Mucosa of descending colon (tissue), 3 donors: ENCODE measurements at places on chromosomes 4 and X.

DNA sequence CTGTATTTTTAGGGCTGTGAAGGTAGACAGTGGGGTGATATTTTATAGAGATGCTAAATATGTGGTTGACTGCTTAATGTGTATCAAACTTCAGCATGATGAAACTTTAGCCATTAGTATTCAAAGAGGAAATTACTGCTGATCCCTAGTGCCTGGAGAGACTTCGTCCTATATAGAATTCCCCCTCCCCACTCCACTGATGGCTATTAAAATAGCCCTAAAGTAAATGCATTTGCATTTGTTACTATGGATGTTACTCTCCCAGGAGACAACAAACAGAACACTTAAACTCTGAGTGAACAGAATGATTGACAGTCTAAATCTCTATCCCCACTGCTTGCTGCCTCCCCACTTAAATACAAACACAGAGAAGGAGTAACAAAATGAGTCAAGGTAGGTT, 39.1 kb downstream of the ADGRL3 start:
- no peak for DNase-seq

DNA sequence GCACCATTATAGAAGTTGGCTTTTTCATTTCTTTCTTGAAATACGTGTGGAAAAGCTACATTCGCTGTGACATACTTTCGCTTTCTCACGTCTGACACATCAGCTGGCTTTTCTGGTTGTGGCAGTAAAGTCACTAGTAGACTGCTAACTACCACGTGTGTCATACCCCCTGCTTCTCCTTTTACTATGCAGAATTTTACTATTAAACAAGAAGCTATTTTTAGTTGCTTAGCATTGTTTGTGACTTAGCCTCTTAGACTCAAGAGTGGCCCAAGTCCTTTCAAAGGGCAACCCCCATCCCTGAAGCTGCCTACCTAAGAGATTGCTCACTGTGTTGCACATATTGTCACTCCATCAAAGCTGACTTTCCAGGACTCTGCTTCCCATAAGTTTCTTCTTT, 2.1 kb upstream of the IL2 start:
- DNase-seq, result no peak

- DNase-seq, result peak; percentile 51
Measured at GRCh38 chr4:69104719-69105275, 8.5 kb downstream of the UGT2B7 start.

DNA sequence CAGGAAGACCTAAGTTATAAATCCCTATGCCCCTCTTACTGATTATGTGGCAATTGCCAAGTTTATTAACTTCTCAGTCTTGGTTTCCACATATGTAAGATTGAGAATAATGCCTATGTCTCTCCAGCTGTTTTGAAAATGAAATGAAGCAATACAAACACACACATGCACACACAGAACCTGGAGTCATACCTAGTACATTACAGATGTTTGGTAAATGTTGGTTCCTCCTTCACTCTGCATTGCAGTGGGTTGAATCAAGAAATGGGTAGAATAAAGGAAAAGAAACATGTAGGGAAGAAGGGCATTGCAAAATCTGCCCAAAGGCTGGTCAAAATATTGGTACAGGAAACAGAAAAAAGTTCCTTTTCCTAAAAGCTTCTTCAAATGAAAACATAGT, 309.9 kb upstream of the EMCN start:
- DNase-seq, result no peak

GRCh38 chrX:154720067-154720466, 30.8 kb downstream of the GAB3 start:
- DNase-seq, result no peak

DNA sequence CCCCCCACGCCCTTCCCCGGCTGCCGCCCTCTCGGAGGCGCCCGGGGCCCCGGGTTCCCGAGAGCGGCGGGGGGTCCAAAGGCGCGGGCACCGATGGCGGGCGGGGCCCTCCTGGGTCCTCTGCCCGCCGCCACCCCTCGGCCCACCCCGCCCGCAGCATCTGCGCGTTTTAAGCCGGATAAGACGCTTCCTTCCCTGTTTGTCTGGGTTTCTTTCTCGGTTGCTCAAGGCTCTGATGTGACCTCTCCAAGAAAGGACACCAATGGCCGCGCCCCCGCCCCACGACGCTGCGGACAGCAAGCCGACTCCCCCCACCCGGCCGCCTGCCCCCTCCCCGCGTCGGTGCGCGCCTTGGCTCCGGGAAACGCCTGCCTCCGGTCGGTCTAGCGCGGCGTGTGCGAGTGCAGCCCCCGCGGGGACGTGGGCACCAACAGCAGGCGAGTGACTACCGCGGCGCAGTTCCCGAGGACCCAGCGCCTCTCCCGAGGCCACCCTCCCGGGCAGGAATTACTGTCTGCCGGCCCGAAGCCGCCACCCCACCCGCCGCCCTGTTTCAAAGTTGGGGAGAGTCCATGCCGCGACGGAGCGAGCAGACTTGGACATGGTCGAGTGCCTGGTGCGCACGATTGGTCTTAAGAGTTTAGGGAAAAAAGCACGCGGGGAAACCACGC, 21.1 kb upstream of the HMX1 start:
- no peak for DNase-seq

- peak; percentile 12 for DNase-seq
Measured at GRCh38 chr4:47442980-47443379, 20.5 kb downstream of the COMMD8 start.

- DNase-seq, result no peak
Measured at GRCh38 chrX:120763269-120763668, 112.4 kb downstream of the CT47B1 start.

- no peak for DNase-seq
Measured at GRCh38 chr4:152431291-152431690, 104.6 kb downstream of the FBXW7 start.

- DNase-seq, result peak; percentile 56
Measured at GRCh38 chr4:142405021-142405694, 440.9 kb downstream of the INPP4B start.

DNA sequence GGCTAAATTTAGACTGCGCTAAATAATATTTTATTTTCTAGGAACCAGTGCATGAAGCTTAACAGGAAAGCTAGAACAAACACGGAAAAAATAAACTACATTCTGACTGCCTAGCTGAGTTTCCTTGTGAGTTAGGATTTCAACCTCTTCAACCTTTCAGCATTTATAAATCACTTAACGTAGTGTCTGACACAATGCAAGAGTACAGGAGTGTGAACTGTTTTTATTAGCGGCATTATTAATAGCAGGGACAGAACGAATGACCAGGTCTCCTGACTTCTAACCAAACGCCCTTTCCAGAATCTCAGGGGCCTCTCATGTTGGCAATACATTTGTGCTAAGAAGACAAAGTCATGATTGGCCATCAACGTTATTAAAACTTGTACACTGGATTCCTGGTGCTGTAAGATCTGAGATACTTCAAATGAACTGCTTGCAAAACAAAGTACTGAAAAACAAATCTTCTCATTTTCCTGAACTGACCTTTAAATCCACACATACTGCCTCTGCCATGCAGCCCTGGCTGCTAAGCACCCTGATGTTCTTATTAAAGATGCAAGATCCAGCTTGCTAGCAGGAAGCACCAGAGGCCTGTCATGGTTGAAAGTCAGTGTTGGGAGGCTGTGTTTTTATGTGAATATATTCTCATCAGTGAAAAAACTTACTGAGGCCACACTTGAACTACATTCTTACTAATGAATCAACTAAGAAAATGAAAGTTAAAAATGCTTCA, 380.4 kb upstream of the CPEB2 start:
- no peak for DNase-seq

DNA sequence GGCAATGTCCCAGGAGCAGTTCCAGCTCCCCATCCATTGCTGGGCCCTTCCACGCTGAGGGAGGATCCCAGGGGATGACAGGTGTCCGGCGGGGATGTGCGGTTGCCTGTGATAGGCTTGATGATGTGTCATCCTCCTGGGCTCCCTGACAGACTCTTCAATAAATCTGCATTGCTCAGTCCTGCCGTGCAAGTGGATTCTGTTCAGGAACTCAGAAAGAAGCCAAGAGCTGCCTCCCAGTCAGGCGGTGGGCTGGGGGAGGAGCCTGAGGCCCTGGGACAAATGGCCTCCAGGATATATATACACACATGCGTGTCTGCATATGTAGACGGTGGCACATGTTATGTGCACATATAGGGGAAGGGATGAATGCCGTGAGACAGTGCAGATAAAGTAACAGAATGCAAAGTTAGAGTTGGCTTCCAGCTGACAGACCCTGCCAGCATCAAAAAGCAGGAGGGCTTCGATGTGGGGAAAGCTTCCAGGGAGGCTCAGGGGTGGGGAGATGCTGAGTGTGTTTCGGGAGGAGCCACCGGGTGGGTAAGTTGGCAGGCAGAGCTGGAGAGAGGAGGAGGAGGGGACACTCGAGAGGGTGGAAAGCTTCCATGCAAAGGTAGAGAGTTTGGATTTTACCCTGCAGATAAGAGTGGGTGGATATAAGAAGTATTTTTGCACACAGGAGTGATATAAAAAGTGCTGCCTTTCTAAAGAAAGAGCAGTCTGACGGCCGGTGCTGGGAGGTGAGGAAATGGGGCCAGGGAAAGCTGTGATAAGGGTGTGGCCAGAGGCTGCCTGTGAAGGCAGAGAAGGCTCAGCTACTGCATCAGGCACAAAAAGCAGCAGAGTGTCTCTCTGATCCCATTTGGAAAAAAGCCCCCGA, 28.5 kb upstream of the CRMP1 start:
- DNase-seq, result no peak

- peak; percentile 19 for DNase-seq
Measured at GRCh38 chrX:23394421-23394820, 59.8 kb downstream of the PTCHD1 start.

GRCh38 chr4:98046665-98047064, 96.6 kb downstream of the STPG2 start:
- DNase-seq, result no peak

DNA sequence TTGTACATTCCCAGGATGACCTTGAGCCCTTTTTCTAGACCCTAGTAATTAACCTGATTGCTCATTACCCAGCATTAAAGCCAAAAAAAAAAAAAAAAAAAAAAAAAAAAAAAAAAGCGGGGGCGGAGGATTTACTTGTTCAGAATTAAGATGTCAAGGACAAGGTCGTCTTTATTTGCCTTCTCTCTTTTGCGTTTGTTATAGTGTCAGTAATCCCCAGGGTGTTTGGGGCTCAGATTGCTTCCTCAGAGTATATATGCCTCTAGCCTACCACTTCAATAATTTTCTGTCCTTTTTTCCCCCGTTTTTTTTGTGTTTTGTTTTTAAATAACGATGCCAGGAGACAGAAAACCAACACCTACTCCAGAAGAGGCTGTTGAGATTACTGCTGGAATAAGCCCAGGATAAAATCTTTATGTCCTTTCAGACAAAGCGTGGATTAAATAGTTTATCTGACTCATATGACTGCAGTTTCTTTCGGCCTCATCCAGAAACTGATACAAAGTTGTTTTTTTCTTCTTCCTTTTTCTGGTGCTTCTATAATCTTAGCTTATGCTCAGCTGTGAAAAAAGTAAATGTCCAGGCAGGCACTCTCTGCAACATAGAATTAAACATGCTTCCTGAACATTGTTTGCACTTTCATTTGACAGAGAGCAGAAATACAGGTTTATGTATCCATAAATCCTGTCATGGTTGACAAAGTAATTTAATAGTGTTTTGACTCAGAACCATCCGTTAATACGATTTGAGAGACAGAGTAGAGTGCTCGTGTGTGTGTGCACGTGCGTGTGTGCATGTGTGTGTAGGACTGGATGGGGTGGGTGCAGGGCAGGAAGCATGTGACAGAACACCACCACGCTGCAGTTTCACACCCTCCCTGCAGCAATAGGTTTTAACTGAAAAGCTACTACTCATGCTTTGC, 138.6 kb downstream of the AFF1 start:
- DNase-seq, result peak; percentile 74

DNA sequence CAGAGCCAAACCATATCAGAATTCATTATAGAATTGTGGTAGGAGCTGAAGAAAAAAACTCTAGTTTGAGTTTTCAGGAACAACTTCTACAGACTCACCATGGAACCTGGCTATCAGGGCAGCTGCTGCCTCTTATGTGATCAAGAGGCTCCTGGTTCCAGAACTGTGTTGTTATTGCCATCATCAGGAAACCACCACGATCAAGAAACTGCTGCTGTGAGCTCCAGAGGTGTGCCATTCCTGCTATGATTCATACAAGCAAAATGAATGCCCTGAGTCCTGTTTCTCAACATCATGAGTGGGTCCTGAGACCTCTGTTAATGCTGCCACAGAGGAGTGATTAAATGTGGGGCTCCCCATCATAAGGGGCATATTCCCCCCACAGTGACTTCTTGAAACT, 43.7 kb downstream of the TASL start:
- DNase-seq, result no peak

- no peak for DNase-seq
Measured at GRCh38 chr4:159926871-159927270, 824.0 kb downstream of the RAPGEF2 start.

DNA sequence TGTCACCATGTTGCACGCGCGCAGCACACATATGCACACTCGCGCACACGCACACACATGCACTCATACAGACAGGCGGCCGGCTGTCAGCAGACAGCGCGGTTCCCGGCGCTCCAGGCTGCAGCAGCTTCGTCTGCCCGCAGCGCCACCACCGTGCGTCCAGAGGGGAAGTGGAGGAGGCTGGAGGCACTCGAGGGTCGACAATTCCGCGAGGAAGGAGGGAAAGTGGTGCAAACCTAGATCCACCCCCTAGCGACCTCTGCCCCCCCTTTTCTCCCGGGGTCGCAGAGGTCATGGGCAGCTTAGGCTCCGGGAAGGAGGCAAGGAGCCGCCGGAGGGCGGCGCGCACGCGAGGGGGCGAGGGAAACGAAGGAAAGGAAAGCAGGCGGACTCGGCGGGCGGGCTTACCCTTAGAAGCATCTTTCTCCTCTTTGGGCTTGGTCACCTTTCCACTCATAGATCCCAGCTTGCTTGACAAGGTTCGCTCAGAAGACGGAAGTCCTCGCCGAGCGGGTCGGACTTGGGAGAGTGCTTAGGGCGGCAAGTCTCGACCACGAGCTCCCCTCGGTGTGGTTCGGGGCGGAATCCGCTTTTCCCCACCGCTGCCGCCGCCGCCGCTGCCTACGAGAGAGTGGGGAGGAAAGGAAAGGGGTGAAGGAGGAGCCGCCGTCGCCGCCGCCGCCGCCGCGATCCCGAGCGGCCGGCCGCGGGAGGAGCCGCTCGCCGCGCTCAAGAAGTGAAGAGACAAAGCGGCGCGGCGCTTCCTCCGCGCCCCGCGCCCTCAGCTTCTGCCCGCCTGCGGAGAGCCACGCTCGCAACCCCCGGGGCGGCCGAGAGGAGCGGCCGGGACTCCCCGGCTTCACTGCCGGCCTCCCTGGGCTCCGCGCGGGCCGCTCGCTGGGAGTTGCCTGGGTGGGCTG, 326.6 kb upstream of the F9 start:
- DNase-seq, result peak; percentile 12
